ENCODE measurements at places on chromosomes 2 and 18.

GRCh38 chr2:105749583-105750400 is 5.1 kb downstream of the NCK2 start:
- DNase-seq = peak; percentile 60

- peak; percentile 31 for DNase-seq
These were observed 35.2 kb downstream of the TMEM163 start for GRCh38 chr2:134683561-134684112.

DNA sequence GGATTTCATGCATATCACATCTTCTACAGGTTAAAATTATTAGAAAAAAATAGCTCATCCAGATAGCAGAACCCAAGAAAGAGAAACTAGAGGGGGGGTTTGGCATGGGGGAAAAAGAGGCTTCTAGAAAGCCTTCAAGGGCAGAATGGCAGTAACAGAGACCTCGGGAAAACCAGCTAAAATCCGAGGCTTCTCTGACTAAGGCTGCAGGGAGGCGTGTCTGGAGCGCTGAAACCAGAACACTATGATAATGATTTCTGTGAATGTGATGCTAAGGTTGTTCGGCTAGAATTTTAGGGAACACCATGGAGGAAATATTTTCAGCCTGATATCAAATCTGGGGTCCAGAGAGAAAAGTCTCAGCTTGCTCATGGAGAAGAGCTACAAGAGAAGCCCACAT is 73.0 kb downstream of the ATP8B1 start:
- no peak for DNase-seq

- no peak for DNase-seq
These were observed 501.5 kb downstream of the ERBB4 start for GRCh38 chr2:212037062-212037461.

DNA sequence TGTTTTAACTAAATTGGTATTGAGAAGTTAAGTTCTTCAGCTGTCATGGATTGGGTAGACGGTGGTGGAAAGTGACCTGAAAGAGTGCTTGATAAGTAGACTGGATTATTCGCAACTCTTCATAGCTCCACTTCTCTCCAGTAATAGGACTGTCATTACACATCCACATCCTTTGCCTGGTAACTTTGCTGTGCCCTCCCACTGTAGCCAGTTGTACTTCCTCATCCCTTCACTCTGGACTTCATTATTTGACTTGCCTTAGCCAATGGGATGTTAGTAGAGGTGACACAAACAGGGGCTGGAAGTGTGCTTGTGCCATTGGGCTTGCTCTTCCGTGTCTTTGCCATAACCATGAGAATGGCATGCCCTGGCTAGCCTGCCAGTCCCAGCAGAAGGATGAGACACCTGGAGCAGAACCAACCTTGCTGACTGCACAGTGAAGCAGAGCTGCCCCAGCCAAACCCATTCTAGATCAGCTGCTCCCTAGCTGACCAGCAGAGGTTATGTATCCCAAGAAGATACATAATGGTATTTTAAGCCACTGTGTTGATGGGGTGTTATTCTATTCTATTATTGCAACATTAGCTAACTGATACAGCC is 16.9 kb downstream of the QPCT start:
- DNase-seq = no peak

DNA sequence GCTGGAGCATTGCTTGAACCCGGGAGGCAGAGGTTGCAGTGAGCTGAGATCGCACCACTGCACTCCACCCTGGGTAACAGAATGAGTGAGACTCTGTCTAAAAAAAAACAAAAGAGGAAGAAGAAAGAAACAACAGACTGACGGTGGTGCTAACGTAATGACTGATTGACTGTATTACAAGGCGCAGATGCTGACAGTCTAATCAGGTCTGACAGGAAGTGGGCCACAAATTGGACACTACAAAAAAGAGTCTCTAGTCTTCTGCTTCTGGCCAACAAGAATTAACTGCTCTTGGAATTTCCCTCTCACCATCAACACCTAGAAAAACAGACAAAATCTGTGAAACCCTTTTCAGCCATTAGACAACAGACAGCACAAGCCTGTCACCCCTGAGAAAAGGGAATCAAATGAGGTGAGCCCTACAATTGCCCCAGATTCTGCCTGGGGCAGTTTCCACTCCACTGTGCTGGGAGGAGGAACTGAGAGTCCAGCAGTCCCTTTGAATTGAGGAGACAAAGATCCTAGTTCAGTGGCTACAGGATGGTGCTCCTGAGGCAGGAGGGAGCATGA is 43.3 kb downstream of the SNED1 start:
- DNase-seq = no peak

- DNase-seq = no peak
These were observed 221.6 kb downstream of the LPIN1 start for GRCh38 chr2:11967946-11968465.

GRCh38 chr2:98827625-98828368 is 96.9 kb upstream of the MGAT4A start:
- no peak for DNase-seq

- no peak for DNase-seq
These were observed 2.6 kb upstream of the TBC1D8 start for GRCh38 chr2:101153787-101154186.

DNA sequence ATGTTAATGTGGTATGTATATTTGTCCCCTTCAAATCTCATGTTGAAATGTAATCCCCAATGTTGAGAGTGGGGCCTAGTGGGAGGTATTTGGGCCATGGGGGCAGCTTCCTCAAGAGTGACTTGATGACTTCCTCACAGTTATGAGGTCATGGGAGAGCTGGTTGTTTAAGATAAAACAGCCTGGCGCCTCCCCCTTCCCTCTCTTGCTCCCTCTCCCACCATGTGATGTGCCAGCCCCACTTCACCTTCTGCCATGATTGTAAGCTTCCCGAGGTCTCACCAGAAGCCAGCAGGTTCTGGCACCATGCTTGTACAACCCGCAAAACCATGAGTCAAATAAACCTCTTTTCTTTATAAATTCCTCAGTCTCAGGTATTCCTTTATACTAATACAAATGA is 258.3 kb upstream of the POU3F3 start:
- DNase-seq = no peak

DNA sequence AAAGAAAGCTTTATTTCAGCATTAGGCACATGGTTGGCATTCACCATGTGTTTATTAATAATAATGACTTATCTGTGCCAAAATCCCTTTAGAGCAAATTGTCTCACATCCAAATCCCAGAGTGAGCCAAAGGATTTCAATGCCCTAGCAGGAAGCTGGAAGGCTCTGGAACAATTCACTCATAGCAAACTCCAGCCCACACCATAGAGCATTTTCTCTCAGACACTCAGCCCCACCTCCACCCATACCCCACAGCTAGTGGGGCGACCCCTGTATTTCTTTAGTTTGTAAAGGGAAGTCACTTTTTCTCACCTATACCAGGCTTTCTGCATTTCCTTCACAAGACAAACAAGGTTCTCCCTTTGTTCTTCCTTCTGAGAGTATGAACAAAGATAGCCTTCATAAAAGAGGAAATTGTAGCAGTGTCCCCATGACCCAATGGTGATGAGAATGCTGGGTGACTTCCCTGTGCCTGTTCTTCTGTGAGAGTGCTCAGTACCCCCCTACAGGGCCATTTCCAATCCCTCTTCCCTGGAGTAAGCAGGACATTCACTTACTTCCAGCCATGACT is 100.1 kb upstream of the APCDD1 start:
- DNase-seq = no peak

DNA sequence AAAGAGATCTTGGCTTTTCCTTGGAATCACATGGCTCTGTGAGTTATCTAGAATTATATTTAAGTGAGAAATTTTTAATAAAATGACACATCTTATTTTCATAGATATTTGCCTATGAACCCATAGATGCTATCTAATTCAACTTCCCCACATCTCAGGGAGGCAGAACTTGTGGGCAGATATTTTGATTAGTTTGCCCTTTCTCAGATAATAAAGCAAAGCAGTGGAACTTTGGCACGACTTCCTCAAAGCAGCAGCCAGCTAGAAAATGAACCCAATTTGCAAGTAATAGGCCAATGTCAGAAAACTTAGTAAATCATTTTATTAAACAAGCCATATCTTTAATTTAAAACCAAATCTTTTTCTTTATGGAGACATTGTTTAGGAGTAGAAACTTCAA is 32.7 kb downstream of the RAB27B start:
- no peak for DNase-seq

- DNase-seq = no peak
These were observed 56.2 kb downstream of the BCL2L11 start for GRCh38 chr2:111176867-111177266.

- no peak for DNase-seq
These were observed 420 bp downstream of the PIGN start for GRCh38 chr18:62186499-62186773.

- no peak for DNase-seq
These were observed 31.2 kb downstream of the EPC2 start for GRCh38 chr2:148675708-148676107.

- DNase-seq = peak; percentile 52
These were observed at the start of gene DOK6 for GRCh38 chr18:69400253-69400975. Gene DOK6, plus strand, starts transcription at chr18:69400888.

DNA sequence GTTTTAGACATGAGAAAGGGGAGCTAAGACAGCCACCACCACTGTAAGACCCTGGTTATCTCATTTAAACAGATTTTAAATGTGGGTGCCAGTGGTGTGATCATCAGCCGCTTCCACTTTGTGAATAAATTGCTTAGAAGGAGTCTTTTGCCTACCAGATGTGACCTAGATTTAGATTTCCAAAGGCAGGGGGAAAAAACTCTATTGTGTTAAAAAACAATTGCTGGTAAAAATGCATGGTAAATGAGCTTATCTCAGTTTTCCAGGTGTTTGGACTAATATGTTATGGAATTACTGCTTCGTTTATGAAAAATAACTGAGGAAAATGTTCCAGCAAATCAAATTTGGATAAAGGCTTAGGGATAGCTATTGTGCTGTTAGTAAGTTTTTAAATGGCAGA is 466.3 kb upstream of the RAB12 start:
- no peak for DNase-seq

DNA sequence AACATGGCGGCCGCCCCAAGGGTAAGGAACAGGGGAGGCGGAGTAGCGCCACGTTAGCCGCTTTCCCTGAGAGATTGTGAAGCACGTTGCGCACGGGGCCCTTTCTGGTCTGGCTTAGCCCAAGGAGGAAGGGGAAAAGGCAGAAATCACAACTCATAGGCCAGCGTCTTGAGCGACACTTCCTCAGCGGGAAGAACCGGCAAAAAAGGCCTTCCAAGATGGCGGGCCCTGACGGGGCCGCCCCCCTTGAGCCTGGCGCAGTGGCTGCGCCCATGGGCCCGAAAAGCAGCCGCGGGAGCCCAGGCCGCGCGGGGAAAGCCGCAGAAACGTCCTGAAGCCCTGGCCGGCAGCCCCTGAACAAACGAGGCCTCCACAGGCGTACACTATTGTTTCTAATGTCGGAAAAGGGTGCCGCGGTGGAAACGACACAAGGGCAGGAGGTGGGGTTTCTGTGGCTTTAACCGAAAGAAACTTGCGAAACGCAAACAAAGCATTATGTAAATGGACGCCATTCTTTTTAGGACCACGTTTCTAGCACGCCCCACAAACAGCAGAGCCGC is 919 bp upstream of the PCBP1 start:
- peak; percentile 79 for DNase-seq

DNA sequence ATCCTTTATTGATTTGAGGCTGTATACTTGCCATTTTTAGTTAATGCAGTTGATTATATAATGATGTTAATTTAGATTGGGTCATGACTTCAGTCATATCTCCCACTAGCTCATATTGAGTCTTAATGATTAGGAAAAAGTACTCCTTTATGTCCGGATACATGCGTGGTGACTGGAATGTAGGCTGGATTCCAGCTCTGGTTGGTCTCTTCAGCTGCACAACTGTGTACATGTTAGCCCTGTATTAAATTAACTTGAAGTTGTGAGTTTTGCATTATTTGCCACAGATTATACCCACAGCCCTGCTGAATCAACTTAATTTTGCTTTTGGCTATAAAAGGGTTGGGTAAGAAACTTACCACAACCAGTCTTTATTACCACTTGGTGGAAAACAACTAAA is 22.5 kb downstream of the MOB4 start:
- no peak for DNase-seq

GRCh38 chr2:37670378-37671008 is 949 bp downstream of the CDC42EP3 start:
- DNase-seq = no peak

All from T1000 (cell line).